ENCODE measurements at places on chromosomes 11 and 22. TPM values are rescaled to one million over a fixed set of nuclear protein-coding genes. Genes with fewer than 3 reads are reported as not detected.

DNA sequence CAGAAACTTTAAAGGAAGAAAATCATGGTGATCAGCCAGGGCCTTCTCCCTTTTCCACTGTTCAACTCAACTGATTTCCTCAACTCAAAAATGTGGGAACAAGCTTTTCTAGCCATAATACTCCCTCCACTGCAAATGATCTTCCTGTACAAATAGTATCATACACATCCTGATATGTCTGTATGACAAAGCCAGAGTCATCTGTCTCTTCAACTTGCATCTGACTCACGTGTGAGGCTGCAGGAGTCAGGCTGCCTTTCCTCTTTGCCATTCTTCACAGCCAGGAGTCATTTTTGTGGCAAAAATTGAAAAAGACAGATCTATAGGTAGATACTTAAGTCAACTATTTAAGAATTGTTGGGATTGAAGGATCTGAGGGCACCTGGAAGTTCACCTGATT is 13.3 kb downstream of the PATZ1 start:
- no peak for DNase-seq

GRCh38 chr11:111185266-111185665 is 60.3 kb upstream of the POU2AF2 start:
- no peak for DNase-seq

DNA sequence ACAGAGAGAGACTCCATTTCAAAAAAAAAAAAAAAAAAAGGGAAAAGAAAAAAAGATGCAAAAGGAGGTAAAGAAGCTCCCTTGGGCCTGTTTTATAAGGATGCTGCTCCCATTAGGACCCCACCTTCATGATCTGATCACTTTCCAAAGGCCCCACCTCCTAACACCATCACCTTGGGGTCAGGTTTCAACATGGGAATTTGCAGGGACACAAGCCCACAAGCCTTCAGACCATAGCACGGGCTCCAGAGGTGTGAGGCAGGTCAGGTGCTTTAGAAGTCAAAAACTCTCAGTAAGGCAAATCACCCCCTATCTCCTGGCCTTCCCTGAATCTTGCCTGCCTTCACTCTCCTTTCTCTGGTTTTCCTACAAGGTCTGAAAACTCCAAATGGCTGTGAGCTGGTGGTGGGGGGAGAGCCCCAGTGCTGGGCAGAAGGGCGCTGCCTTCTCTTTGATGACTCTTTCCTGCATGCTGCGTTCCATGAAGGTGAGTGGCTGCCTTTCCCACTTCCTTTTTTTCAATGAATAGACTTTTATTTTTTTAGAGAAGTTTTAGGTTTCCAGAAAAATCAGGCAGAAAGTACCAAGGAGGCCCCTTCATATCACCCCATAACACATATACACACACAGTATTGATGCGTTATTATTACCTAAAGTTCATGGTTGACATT is 13.2 kb downstream of the ASPHD2 start:
- no peak for DNase-seq

DNA sequence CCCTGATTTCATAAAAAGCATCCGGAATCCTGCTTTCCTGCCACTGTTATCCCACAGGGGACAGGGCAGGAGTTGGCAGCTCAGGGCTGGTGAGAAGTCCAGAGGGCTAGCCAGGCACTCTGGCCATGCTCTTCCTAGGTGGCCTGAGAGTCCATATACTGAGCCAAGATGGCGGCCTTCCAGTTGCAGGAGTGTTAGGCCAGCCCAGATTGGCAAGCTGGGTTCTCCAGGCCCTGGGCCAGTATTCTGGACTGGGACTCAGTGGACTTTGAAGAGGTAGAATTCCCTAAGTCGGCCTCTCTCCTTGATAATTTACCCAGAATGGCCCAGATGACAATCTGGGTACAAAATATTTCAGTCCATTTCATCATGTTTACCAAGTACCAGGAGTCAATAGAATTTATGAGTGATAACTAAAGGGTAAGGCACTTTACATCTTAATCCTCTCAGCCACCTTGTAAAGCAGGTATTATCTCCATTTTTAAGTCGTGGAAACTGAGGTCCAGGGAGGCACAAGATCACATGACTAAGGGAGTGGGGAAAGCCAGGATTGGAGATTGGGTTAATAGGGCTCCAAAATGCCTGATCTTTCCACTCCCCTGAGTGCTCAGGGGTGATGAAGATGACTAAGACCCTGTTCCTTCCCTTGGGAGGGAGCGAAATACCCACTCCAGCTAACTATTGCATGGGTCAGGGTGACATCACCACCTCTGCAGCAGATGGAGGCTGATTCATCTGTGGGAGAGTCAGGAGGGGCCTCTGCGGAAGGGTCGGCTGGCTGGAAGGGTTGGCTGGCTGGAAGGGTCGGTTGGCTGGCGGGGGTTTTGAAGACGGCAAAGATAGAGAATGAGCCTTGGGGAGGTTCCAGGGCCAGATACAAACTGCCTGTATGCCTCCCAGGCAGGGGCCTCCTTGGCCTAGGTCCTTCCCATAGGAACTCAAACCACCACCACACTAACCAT is 1.2 kb upstream of the MICALL1 start:
- no peak for DNase-seq

DNA sequence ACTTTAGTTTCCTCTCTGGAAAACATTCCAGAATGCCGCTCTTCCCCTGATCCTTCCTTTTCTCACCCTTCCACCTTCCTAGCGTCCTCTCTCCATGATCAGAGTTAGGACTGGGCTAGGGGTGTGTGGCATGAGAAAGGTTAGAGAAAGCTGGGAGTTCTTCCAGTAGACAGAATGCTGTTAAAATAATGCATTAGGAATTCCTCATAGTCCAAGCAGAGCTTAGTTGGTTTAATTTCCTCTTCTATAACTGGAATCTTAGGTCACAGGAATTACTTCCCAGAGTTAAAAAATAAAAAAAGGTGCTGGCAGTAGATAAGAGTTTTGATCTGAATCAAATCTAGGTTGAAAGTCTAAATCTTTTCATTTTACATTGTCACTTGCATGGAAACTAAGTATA is 37.2 kb upstream of the ADORA2A start:
- DNase-seq: no peak

GRCh38 chr22:41762980-41763779 is 37.3 kb upstream of the CCDC134 start:
- peak; percentile 31 for DNase-seq

DNA sequence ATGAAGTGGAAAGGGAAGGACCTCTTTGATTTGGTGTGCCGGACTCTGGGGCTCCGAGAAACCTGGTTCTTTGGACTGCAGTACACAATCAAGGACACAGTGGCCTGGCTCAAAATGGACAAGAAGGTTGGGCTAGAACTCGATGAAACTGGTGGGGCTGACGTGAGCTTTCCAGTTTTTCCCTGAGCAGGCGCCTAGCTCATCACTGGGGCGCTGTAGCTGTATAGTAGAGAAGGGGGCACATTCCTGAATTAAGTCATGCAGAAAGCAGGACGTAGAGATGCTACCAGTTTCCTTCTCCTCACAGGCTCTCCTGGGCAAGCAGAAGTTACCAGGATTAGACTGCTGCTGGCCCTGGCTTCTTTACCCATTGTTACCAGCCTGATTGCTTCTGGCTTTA is 33.3 kb downstream of the NF2 start:
- DNase-seq: no peak

The ISX gene
- polyA plus RNA-seq: not detected

The MB gene
- polyA plus RNA-seq: 0.32 TPM

The ACCS gene
- 14.2 TPM for polyA plus RNA-seq

The RNH1 gene
- polyA plus RNA-seq: 271 TPM

The BAIAP2L2 gene
- 0.42 TPM for polyA plus RNA-seq

All from urinary bladder (tissue), 4 donors.